ENCODE measurements at places on chromosomes 13 and 19.
A peak's percentile ranks its signal among the peaks of the same experiment; 100 is the strongest.

DNA sequence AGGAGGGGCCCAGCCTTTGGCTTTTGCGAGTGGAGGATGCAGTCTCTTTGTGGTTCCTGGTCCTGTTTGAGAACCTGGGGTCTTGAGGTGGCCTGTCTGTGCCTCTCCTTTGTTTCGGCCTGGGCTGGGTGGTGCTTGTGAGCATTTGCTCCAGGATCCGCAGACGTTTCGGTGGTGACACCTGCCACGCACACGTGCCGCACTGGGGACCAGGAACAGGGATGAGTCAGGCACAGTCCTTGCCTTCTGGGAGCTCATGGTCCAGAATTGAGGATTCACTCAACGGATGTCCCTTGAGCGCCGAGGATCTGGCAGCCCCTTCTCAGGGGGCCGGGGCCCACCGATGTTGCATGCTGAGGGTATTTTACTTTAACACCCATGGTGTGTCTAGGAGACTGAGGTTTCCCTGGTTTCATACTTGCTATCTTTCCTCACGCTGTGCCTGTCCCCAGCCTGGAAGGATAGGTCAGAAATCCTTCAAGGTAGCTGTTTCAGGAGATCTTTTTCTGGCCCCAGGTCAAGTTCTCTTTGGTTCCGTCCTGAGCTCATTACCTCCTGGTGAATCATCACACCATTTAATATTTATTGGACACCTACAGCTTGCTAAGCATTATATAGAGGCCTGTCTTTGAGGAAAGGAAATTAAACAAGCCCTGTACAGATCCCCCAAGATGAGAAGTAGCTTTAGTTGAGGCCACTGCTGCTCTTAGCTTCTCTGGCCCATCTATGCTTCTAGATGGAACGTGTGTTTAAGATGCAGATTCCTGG lies 5.1 kb downstream of the HDGFL2 start:
- DNase-seq, result no peak

DNA sequence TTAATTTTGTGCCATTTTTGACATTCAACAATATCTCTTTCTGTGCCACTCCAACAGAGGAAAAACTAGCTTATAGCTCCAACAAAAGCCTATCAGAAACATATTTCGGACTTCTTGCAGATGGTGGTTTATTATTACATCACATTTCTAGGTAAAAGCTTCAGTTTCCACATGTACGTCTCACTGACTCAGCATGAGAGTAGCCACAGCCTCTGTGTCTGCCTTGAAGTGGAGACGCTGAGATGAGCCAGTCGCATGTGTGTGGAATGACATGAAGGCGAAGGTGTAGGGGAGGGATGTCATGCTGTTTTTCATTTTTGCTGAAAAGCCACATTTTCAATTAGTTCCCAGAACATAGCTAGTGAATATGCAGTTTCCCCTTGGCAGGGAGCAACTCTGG lies 598.6 kb downstream of the EFNB2 start:
- peak; percentile 33 for DNase-seq

- DNase-seq, result no peak
Observed at GRCh38 chr13:60090574-60090973, 73.2 kb downstream of the DIAPH3 start.

- DNase-seq, result no peak
Observed at GRCh38 chr19:44580366-44580895, 32.9 kb upstream of the IGSF23 start.

DNA sequence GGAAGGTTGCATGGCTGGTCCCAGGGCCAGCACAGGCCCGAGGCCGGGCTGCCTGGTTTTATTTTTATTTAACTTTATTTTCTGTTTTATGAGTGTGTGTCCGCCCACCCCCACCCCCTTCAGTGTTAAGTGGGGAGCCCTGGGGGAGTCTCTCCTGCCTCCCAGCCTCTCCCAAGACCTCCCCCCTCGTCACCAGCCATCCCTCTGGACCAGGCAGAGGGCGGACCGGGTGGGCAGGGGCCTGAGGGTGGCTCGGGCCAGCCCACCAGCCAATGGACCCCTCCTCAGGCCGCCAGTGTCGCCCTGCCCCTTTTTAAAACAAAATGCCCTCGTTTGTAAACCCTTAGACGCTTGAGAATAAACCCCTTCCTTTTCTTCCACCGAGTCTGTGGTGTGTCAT lies 531 bp upstream of the TGFBR3L start:
- no peak for DNase-seq

DNA sequence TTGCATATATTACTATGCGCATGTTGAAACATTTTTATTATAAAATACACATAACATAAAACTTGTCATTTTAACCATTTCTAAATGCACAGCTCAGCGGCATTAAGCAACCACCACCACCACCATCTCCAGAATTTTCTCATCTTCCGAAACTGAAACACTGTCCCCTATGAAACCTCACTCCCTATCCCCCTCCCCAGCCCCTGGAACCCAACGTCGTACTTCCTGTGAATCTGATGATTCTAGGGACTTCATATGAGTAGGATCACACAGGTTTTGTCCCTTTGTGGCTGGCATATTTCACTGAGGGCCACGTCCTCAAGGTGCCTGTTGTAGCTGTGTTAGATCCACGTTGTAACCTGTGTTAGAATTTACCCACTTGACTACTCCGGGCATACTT lies 716 bp upstream of the MAP2K2 start:
- DNase-seq, result no peak

DNA sequence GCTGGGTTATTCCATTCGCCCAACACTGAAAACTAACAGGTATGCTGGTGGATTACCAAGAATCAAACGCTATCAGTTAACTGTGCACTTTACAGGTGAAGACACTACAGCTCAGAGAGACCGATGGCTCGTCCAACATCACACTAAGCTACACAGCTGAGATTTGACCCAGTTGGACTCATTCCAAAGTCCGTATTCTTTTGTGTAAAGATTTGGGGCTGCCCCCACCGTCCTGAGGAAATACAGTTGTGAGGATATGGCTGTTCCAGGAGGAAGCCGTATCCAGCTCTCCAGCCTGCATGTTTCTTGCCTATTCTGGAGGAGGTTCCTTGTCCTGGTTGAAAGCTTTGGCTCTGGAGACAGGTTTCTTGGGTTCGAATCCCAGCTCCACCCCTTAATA lies 4.2 kb downstream of the ZSCAN5A start:
- DNase-seq, result no peak

- no peak for DNase-seq
Observed at GRCh38 chr19:3586127-3586626, 899 bp downstream of the GIPC3 start.

- no peak for DNase-seq
Observed at GRCh38 chr13:42075517-42075916, 27.1 kb downstream of the DGKH start.

GRCh38 chr13:108363666-108364065 lies 94.1 kb downstream of the TNFSF13B start:
- DNase-seq, result no peak

DNA sequence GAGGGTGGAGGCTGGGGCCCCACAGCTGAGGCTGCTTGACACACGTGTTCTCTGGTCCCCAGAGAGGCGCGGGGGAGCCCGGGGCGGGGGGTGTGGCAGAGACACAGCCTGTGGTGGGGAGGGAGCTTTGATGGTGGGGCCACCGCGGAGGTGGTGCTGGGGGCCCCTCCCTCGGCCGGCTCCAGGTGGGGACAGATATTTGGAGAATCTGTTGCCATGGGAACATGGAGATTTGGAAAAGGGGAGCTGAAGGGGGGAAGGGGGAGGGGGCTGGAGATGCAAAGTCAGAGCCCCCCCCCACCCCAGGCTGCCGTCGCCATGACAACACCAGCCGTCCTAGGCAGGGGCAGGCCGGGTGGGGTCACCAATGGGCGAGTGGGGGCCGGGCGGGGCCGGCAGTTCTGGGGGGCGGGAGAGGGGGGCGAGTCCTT lies 1.2 kb downstream of the PRKCG start:
- DNase-seq, result no peak

DNA sequence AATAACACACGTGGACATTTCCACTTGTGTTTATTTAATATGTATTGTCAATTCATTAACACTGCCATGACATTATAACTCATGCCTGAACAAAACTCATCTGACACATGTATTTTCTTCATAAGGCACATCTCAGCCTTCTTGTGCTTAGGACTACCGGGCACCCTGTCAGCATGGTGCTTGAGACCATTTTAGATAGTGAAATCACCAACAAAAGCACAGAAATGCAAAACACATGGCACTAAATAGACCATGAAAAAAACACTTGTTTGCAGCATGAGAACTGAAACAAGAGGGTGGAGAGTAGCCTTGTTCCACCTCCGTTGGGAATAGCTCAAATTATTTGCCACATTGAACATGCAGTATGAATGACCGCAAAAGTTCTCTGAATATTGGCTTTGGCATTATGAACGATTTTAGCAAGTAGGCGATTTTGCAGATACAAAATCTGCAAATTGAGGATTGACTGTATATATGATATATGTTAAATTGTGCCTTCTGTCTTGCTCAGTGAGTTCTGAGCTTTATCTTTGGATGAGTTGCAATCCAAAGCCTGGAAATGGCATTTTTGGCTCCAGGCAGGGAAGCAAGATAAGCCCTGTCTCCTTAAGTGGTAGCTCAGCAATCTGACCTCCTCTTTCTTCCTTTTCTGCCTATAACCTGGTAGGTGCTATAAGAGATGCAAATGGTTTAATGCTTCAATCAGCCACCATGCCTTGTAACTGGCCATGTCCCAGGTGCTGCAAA lies 328.2 kb downstream of the HS6ST3 start:
- DNase-seq, result no peak

DNA sequence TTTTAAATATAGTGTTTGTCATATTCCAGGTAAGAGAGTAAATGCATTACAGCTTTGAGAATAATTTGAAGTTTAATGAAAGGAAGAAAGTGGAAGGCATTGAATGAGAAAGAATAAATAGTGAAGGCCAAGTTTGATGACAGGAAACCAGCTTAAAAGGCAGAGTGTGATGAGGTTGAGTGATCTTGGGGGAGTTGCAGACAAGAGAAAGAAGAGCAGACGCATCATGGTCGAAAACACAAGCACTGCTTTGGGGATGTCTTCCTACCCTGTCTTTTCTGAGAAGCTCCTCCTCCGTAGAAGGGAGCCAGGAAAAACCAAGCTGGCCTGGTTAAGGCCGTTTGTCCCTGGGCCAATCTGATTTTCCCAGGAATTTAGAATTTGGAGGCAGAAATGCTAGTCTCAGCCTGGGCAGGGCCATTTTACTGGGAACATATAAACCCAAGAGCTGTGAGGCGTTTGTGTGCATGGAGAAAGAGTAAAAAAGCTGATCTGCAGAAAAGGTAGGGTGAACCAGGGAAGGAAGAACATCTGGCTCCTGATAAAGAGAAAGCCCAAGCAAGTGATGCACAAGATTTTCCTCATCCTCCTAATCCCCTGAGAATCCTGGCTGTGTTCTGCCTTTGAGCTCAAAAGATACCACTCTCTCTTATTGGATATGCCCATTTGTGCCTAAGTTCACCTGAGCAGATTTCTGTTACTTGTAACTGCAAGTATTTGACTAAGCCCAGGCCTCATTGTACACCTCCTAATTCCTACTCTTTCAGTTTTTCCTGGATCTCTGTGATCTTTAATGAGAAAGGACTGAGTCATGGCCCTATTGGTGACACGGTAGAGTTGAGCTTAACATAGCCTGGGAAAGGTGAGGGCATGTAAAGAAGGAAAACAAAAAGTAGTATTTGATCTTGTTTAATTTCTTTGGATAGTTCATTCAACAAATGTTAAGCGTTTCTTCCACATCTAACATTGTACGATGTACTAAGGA lies 80.0 kb downstream of the WDFY2 start:
- no peak for DNase-seq

- DNase-seq, result no peak
Observed at GRCh38 chr19:4038661-4039423, 27.9 kb downstream of the ZBTB7A start.

DNA sequence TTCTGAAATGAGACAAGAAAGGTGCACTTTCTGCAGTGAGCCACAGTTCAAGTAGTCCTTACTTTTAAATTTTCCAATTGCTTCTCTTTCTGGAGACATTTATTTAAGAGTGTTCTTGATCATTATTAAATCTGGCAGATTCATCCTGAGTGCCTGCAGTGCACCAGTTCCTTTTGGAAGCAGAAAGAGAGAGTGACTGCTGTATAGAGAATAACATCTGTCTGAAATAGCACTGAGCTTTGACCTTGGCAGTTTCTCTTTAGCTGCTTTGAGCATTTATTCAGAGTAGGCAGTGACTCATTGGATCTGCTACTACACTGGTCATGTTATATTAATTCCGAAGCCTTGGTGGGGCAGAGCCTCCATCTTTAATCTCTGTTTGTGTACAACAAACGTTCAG lies 1373.7 kb downstream of the PCDH9 start:
- no peak for DNase-seq

DNA sequence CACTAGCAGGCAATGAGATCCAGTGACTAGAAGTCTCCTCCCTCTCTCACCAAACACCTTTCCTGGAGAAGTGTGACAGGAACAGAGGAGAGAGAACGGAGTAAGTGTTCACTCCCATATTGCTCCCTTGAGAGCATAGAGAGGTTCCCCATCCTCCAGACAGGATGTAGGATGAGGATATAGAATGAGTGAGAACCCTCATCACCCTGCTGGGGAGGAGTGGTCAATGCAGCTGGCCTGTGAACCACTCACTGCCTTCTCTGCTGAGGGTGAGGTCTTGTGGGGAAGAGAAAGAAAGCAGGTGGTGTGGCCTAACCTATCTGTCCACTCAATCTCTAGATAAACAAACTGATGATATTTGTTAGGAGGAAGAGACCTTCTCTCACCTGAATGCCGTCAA lies 386.6 kb downstream of the PCDH20 start:
- no peak for DNase-seq

- DNase-seq, result no peak
Observed at GRCh38 chr19:1690699-1691307, 38.4 kb upstream of the TCF3 start.

- no peak for DNase-seq
Observed at GRCh38 chr19:52600639-52601024, 30.5 kb downstream of the ZNF701 start.

DNA sequence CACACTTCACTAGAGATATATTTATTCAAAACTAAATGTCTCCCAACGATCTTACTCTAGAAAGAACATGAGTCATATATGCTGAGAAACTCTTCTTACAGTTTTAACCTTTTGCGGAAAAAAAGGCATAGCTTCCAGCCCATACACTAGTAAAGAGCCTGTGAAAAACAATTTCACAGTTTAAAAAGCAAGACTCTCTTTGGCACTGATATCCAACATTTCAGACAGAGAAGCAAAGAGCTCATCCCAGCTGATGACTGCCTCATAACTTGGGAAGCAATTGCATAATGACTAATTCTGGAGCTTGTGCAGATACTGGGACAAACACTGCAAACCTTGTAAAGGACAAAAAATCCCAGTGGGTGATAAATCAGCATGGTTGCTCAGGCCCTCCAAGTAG lies 88.0 kb downstream of the ENOX1 start:
- no peak for DNase-seq

- peak; percentile 8 for DNase-seq
Observed at GRCh38 chr19:3184847-3185460, 776 bp upstream of the NCLN start.

DNA sequence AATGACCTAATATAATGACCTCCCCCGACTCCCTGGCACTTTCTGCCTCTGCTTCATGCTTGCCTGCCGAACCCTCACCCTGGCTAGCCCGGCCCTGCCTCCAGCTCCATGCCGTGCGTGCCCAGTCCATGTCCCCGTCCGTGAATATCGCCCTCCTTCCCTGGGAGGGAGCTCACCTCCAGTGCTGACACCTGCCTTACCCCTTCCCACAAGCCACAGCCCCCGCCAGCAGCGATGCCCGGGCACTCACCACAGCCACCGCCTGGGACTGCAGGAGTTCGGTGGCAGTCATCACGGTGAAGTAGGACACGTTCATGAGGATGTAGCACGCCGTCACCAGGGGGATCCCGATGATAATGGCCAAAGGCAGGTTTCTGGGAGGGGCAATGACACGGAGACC lies 10.0 kb downstream of the SLC7A9 start:
- DNase-seq, result no peak
